Ammon's horn (tissue), 1 donor: ENCODE measurements at places on chromosomes 7 and 10.
A peak's percentile ranks its signal among the peaks of the same experiment; 100 is the strongest.

DNA sequence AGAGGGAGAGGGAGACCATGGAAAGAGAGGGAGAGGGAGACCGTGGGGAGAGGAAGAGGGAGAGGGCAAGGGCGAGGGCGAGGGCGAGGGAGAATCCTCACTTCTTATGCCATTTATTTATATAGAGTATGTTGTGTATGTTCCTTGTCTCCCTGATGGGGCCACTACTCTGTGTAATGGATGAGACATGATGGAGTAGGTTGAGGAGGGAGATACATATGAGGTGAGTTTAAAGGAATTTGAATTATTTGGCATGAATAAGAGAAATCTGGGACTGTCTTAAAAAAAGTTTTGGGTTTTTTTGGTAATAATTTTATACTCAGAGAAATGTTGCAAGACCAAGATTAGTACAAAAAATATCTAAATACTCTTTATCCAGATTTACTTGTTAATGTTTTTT is 20.1 kb downstream of the CCSER2 start:
- DNase-seq: no peak

DNA sequence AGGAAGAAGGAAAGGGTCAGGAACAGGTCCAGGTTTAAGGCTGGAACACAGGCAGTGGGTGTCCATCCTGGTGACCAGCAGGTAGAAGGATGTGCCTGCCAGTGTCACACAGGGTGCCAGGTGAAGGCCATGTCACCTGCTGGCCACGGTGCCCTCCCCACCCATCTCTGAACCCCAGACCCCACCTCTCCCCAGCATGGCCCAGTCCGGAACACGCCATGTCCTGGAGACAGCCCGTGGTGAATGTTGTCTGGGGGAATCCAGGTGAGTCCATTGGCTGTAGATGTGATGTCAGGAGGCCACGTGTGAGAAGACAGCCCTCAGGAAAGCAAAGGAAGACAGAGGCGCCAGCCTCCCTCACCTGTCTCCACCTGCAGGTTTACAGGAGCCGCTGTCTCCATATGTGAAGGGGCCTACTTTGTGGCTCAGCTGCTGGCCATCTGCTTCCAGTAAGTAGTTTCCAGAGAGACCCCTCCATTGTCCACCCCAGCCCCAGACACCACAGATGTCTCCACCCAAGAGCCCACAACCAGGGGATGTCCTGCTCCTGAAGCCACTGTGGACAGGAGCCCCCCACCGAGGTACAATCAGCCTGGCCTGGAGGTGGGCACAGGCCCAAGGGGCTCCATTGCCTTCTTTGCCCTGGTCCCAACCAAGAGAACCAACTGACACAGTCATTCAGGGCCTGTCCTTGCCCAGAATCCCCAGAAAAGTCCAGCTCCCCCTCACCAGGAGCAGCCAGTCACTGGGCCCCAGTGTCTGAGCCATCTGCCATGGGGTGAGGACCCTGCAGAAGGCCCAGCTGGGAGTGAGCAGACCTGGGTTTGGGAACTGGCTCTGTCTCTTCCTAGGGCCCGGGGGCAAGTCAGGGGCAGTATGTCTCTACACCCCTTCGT is 20.7 kb downstream of the TMEM72 start:
- DNase-seq: no peak

DNA sequence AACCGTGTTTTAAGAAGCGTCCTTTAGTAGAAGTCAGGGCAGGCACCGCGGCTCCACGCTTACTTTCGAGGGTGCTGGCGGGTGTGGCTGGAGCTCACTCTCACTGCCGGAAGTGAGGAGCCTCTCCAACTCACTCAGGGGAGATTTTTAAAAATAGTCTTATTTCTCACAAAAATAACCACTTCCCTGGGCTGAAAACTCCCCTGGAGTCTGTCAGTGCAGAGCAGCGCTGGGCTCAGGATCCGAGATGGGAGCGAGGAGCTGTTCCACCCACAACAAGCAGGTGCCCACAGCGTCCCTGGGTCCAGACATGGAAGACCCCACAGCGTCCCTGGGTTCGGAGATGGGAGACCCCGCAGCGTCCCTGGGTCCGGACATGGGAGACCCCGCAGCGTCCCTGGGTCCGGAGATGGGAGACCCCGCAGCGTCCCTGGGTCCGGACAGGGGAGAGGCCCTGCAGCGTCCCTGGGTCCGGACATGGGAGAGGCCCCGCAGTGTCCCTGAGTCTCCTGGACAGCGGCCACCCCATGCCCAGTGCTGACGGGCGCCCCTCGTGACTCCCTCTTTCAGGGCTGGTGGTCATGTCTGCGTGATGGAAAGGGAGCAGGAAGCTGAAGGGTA is 51.2 kb downstream of the VIPR2 start:
- DNase-seq: no peak

DNA sequence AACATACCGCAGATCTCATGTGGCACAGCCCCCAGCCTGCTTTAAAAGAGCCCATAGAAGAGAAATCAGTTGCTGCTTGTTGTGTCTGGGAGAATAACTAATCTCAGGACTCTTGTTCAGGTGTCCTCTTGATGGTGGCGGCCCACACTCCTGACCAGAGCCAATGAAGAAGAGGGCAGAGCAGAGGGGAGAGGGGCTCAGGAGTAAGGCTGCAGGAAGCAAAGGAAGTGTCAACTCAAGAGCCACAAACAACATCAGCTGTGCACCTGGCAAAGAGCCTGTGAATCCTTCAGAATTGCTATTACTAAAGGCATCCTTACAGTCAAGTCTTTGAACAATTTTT is 59.8 kb upstream of the PTN start:
- no peak for DNase-seq

- peak; percentile 39 for DNase-seq
Observed at GRCh38 chr7:47536661-47537611, 45.0 kb downstream of the TNS3 start.

GRCh38 chr10:95346715-95347401 is 56.1 kb upstream of the PDLIM1 start:
- DNase-seq: no peak

- peak; percentile 8 for DNase-seq
Observed at GRCh38 chr7:129643550-129644170, 32.1 kb downstream of the NRF1 start.

DNA sequence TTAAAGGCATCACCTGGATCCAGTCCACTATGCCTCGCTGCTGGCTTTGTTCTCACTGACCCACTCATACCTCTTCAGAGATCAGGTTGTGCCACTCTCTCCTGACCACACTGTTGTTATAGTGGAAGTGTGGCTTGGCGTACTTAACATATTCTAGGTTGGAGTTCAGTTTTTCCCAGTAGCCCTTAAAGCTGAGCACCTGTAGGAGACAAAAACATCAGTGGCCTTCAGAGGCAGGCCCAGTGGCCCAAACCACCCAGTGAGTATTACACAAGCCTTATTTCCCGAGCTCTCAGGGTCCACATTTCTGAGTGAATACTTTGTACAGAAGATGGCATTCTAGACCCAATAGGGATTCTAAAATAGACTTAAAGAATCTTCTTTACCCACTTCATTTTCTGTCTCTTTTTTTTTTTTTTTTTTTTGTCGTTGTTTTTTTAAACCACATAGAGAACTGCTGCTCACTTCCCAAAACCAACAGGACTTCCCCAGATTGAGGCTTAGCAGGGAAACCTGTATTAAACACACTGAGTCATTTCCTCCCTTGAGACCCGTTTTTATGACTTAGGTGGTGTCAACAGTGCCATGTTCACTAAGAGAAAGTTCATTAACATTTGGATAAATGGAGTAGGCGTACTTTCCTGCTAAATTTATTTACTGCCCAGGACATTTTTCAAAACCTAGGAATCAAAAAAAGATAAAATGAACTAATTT is 85.8 kb downstream of the GSAP start:
- peak; percentile 34 for DNase-seq

DNA sequence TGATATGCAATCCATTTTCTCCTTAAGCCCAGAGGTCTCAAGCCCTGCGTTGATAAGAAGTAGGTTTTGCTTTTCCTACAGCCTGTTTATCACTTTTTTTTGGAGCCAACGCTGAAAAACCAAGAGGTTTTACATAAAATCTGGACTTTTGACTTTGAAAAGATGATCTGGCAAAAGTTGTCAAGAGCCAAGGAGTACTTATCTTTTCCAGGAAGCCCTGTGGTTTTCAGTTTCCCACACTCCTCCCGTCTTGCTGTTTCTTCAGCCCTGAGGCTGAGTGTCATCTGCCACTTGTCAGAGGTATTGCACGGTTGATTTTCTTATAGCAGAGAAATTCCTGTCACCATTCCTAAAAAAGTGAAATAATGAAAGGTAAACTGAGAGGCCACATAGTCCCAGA is 108.7 kb downstream of the TYW1 start:
- DNase-seq: no peak

DNA sequence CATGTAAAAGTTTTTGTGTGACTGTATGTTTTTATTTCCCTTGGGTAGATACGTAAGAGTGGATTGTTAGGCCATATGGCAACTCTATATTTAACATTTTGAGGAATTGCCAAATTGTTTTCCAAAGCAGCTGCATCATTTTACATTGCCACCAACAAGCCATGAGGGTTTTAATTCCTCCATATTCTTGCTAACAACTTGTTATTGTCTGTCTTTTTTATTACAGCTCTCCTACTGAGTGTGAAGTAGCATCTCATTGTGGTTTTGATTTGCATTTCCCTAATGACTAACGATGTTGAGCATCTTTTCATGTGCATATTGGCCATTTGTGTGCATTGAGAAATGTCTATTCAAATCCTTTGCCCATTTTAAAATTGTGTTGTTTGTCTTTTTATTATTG is 94.9 kb downstream of the CARD11 start:
- no peak for DNase-seq

DNA sequence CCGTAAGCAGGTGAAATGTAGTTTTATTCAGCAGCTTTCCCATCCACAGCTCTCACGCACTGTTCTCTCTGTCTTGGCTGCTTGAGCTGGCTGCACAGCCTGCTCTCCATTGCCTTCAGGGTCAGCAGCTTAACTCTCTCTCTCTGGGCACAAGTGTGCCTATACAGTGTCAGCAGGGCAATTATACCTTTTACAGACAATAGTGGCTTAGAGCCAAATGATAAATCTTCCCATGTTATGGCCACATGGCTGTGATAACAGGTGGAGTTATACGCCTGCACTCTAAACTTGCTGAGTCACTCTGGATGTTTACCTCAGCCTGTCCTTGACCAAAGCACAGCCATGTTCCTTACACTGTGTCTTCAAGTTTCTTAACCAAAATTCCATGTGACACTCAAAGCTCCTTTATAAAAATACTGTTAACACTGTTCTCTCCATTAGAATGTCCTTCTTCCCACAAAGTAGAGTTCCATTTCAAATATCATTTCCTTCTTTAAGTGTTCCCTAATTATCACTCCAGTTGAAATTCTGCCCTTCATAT is 6.1 kb downstream of the RNF133 start:
- no peak for DNase-seq

DNA sequence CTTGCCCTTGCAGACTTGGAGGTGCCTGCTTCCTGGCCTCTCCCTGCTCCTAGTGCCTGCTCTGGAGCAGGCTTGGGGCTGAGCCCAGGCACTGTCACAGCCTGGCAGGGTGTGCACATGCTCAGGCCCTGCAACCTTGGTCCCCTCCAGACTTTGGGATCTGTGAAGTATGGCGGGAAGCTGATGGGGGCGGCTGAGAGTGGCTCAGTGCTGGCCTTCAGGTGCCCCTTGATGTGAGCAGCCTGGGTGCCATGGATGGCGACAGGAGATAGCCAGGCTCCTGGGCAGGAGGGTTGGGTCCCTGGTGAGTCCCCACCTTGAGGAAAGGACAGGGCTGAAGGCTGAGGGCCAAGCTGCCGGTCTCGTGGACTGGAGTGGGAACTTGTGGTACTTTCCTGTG is 700.4 kb upstream of the KCND2 start:
- no peak for DNase-seq

DNA sequence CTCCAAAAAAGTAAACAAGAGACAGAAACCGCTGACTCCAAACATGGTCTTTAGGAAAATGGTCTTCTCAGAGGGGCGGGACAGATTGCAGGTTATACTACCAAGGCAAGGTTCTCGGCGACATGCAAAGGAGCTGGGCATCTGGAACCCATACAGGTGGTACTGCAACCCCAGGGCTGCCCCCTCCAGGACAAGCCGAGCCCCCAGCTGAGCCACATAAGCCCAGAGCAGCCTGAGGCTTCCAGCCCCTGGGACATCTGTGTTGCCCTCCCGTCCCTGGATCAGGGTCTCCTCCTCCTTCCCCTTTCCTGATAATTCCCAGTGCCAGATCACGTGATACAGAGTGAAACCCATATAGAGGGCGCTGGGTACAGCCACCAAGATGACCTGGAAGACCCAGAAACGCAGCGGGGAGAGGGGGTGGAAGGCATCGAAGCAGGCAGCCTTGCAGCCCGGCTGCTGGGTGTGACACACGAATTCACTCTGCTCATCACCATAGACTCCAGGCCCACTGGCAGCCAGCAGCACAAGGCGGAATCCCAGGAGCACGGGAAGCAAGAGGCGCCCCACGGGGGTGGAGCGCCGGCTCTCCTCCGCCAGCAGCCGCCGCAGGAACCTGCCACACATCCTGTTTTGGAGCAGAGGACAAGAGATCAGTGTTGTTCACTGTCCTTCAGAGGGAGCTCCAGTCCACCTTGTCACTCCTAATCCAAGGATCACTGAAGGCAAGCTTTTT is at the start of gene GJC3:
TSS of gene GJC3 (minus strand) at position 627 of the 736 bp plus-strand sequence. CDS start at position 627, 0 bp downstream.
- peak; percentile 60 for DNase-seq

- DNase-seq: no peak
Observed at GRCh38 chr10:45491061-45491460, 117.0 kb downstream of the ALOX5 start.

DNA sequence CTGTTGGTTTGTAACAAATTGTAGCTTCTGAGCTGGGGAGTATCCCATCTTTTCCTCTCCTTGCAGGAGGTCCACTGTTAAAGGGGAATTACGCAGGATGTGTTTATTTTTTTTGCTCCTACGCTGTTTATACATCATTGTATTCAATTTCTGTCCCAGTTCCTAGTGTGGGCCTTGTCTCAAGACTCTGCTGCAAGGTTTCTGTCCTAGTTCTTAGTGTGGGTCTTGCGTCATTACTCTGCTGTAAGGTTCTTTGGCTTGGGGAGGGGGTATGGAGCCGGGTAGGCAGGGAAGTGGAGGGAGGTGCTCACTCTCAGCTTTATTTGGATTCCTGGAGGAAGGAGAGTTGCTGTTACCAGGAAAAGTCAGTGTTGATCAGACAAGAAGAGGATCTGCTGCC is 64.0 kb upstream of the TRIM8 start:
- no peak for DNase-seq

DNA sequence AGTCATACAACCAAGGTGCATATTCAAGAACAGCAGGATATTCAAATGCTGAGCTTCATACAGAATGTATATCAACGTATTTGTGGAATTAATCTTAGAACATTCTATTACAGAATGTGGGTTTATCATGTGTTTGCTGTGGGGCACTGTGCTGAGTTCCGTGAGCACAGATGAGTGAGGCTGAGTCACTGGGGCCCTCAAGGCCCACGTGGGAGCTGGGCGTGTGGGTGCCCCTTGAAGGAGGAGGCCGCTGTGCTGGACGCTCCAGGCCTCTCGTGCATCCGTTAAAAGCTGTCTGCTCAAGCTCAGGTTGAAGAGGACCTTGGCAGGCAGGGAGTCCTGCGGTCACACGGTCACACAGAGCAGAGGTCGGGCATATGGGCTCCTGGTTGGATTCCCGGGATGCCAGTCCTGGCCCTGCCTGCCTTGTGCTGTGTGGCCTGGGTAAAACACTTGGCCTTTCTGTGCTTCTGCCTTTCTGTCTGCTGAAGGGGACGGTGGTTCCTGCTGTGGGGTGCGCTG is 70.1 kb downstream of the GLRX3 start:
- no peak for DNase-seq

GRCh38 chr7:17101207-17101696 is 197.2 kb upstream of the AHR start:
- no peak for DNase-seq

- DNase-seq: no peak
Observed at GRCh38 chr10:47037654-47038425, 126.6 kb downstream of the PTPN20 start.

GRCh38 chr10:792792-793100 is 103.3 kb upstream of the DIP2C start:
- no peak for DNase-seq

GRCh38 chr10:131963350-131963749 is 18.4 kb downstream of the BNIP3 start:
- DNase-seq: no peak
